Endothelial cell of coronary artery (primary cell): ENCODE measurements at places on chromosomes 16 and 17. TPM values are rescaled to one million over a fixed set of nuclear protein-coding genes. Genes with fewer than 3 reads are reported as not detected.

Gene LGALS3BP
- 1.4 and 79.9 TPM in 2 replicates for total RNA-seq

Gene ZG16
- not detected in 2 replicates for total RNA-seq

Gene TEX14
- under 0.01 and 0.19 TPM in 2 replicates for total RNA-seq

Gene RAB37
- total RNA-seq = 0.19 and 0.27 TPM in 2 replicates

Gene CIITA
- total RNA-seq = 0.09 TPM in 2 replicates

Gene B4GALNT2
- under 0.01 TPM in 2 replicates for total RNA-seq

Gene CCDC47
- 87.7 and 117 TPM in 2 replicates for total RNA-seq

Gene KRTAP16-1
- total RNA-seq = not detected in 2 replicates

Gene TUBB3
- total RNA-seq = 157 and 335 TPM in 2 replicates

Gene PDILT
- not detected in 2 replicates for total RNA-seq

Gene MT1F
- 0.99 and 1.0 TPM in 2 replicates for total RNA-seq

Gene HASPIN
- total RNA-seq = 4.5 and 7.9 TPM in 2 replicates
